ENCODE measurements at places on chromosomes 5 and 9.

DNA sequence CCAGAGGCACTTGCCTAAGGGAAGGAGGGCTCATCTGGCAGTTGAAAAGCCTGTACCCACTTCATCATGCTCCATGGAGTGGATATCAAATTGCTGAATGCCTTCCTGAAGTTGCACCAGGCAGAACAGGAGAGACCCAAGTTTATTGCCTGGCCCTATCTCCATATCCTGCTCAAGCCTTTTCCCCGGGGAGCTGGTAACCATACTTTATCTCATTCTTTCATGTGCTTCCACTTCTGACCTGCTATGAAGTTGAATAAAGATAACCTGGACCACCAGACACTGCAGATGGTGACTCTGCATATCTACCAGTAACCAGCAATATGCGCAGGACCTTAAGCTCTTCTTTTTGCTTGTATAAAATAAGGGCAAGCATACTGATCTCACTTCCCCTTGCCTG, 1397.5 kb upstream of the CDH6 start:
- no peak for DNase-seq

- no peak for DNase-seq
Measured at GRCh38 chr5:154198611-154199230, 8.2 kb downstream of the GALNT10 start.

DNA sequence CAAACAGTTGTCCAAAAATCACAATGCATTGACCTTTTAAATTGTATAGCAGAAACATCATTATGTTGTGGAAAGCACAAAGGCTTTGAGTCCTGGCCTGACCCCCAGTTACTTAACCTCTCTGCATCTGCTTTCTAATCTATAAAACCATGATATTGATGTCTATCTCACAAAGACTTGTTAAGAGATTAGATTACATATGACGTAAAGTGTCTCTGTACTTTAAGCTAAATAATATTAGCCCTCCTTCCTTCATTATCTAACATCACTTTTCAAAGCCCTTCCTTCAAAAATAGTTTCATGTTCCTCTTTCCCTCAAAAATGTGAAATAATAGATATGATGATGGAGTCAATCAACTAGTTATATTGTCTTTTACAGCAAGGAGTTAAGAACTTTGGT, 3.4 kb downstream of the ADAMTS6 start:
- DNase-seq: no peak

DNA sequence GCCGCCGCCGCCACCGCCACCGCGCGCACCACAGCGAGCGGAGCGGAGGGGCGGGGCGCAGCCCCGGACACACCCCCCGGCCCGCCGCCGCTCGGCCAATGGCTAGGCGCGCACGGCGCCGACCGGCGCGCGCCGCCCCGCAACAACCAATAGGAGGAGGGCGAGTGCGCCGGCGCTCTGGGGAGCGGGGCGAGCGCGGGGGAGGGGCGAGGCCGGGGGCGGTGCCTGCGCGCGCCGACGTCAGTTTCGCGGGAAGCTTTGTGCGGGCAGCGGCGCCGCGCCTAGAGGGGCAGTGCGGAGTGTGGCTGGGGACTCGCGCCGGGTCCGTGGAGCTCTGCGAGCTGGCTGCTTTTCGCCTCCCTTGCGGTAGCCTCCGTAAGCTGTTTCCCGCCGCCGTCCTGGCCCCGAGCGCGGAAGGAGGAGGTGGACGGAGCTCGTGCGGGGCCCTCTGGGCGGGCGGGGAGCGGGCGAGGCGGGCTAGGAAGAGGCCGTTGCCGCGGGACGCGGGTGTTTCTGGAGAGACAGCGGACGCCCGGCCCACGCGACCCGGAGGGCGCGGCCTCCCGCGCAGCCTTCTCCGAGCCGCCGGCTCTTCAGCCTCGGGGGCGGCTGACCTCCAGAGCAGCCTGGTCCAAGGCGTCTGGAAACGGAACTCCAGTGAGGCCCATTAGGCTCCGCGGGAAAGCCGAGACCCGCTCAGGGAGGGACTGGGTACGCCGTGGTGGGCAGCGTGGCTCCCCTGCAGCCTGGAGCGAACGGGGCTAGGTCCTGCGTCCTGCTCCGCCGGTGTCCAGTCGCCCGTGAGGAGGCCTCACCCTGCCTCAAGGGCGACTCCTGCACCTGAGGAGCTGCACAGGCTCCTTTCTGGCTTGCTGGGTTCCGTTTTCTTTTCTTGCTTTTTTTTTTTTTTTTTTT, at the start of gene ZMYND19:
ZMYND19 (minus strand) TSS at position 44 of the 915 bp plus-strand sequence. CDS start 249 bp downstream, outside the sequence.
- DNase-seq: peak; percentile 88

DNA sequence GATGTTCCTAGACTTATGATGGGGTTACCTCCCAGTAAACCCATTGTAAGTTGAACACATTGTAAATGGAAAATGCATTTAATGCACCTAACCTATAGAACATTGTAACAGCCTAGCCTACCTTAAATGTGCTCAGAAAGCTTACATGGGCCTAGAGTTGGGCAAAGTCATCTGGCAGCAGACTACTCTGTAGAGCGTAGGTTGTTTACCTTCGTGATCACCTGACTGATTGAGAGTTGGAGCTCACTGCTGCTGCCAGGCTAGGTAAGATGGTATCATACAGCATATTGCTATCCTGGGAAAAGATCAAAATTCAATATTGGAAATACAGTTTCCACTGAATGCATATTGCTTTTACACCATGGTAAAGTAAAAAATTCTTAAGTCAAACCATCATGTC, 95.4 kb downstream of the HTR4 start:
- no peak for DNase-seq

DNA sequence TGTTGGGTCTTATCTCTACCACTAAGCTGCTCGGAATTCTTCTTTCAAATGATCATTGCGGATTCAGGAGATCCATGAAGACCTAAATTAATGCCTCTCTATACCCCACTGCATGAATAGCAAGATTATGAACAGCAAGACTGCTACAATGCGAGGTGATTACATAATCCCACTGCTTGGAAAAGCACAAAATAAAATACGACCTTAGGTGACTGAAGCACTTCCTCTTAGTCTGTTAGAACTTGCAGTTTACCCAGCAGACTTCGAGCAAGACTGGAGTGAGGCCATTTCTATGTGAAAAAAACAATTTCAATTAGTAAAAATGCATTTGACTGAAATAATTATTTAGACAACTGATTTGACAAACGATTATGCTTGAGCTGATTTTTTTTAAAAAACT, 59.8 kb downstream of the SH3RF2 start:
- DNase-seq: no peak

DNA sequence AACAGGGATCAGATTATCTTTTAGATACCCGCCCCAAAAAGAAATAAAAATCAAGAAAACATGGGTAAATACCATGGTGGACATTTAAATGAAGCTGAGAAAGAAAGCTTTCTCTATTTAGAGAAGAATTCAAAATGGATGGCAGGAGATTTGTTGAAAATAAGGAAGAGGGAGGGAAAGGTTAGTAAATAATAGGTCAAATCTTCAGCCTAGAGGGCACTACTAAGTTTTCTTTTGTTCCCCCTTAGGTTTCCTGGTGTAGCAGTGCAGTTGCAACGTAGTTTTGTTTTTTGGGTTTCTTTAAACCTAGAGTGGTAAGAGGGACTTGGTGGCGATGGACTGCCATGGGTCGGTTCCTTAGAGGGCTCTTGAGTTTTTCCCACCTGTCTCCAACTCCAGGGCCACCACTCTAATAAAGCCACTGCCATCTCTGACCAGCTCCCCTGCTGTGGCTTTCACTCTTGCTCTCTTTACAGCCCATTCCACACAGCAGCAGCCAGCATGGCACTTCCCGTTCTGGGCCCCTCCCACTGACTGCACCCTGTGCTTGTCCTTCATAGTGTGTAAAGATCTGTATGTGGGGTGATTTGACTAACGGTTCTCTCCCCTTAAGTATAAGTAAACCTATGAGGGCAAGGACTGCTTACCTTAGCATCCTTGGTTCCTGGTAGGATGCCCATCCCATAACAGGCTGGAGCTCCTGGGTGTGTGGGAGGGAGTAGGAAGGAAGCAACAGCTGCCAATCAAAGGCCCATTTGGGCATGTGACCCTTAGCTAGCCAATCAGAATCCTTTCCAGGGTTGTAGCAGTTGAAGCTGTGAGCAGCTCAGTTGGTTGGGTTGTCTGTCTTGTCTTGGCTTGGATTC, 118.3 kb downstream of the SLC1A3 start:
- peak; percentile 57 for DNase-seq

- no peak for DNase-seq
Measured at GRCh38 chr9:70259512-70259802, 679 bp downstream of the SMC5 start.

GRCh38 chr5:153711755-153712154, 221.3 kb downstream of the GRIA1 start:
- DNase-seq: no peak

GRCh38 chr5:96297290-96297689, 135.8 kb downstream of the PCSK1 start:
- DNase-seq: no peak

DNA sequence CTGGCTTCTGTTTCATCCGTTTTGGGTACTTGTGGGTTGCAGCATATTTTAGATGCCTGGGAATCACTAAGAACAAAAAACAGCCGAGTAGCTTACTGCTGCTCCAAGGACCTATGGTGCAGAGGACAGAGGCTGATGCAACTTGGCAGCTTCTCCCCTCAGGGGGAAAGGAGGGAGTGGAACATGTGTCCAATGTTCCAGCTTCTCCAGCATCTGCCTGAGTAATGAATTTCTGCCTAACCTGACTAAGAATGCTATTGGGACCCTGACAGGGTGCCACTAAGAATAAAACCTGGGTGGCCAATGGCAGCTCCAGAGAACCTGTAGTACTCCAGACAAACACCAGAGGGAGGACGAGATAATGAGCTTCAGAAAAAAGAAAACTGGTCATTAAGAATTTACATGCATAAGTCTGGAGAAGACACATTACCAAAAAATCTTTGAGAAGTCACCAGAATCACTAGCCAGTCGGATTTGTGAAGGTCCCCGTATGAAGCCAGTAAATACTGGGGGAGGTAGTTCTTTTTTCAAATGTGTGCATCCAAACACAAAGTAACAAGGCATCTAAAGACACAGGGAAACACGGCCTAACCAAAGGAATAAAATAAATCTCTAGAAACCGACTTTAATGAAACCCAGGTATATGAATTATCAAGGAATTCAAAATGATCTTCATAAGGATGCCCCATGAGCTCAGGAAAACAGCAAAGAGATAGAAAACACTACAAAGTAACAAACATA, 293.5 kb downstream of the HINT1 start:
- no peak for DNase-seq

GRCh38 chr9:91532325-91532724, 108.7 kb upstream of the NFIL3 start:
- no peak for DNase-seq

GRCh38 chr9:2126331-2126803, 111.2 kb downstream of the SMARCA2 start:
- no peak for DNase-seq

DNA sequence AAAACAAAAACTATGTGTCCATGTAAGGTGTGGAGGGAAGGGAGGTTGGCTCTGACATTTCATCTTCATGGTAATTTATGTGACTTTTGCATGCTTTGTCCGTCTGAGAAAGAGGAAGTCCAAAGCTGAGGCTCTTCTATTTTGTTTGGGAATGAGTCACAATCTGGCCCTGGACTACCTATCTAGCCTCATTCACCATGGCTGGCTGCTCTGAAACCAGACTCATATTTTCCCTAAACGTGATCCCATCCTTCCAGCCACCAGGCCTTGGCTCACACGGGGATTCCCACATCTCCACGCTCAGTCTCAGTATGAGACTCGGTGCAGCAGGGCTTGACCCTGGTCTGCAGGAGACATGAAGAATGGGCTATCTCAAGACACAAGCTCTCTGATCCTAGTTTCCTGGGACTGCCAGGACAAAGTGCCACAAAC, 672.8 kb downstream of the ACTL7B start:
- no peak for DNase-seq

DNA sequence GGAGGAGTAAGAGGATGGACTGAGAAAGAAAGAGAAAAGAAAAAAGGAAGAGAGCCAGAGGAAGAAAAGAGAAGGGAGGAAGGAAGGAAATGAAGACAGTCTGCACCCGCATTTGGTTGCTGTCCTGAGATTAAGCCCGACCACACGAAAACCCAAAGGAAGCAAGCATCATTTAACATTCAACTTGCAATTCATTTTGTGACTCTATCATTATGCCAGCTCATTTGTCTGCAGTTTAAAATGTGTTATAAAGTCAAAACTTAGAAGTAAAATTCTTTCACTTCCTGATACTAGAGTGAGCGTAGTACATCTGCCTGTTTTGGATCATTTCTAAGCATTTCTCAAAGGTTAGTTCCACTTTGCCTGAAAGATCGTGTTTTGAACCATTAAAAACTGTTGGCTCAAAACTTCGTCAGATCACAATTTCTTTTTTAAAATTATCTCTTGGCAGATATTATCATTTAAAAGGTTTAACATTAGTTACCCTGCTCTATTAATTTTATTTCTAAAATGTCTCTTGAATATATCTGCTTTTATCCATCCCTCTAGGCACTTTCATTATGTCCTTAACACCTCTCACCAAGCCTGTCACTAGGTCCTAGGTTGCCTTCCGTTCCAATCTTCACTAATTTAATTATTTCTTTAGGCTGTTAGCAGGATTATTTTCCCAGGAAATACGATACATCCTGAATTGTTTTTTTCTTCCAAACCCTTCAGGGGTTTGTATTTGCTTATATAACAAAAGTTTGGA, 240.9 kb downstream of the TLE4 start:
- peak; percentile 48 for DNase-seq

GRCh38 chr5:153974131-153974812, 64.4 kb downstream of the FAM114A2 start:
- no peak for DNase-seq

- no peak for DNase-seq
Measured at GRCh38 chr5:157800137-157800536, 56.6 kb downstream of the LSM11 start.

GRCh38 chr9:134600836-134601638, 40.6 kb upstream of the COL5A1 start:
- no peak for DNase-seq

DNA sequence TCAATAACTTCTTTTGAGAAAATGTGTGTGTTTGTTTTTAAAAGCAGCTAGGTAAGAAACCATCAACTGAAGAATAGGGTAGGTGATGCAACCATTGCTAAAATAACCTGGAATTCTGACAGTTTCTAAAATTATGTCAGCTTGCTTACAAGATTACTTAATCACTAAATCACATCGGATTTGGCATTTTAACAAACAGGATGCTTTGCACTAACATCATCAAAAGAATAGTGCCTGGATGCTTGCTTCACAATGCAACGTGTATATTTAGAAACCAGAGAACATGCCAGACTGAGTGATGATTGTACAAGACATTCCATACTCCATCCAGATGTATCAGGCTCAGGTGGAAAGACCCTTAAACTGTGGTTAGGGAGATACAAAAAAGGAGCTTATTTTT, 43.9 kb downstream of the PAM start:
- no peak for DNase-seq

DNA sequence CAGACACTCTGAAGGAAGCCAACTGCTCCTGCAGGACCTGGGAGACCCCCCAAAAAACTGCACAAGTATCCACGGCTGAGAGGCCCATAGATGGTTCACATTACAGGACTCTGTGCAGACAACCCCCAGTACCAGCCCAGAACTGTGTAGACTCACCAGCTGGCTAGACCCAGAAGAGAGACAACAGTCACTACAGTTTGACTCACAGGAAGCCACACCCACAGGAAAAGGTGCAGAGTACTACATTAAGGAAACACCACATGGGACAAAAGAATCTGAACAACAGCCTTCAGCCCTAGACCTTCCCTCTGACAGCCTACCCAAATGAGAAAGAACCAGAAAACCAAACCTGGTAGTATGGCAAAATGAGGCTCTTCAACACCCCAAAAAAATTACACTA, 281.2 kb upstream of the RGMB start:
- DNase-seq: no peak
